ENCODE measurements at places on chromosomes 12 and 14. TPM values are rescaled to one million over a fixed set of nuclear protein-coding genes. Genes with fewer than 3 reads are reported as not detected.

Gene SERPINA6
- not detected for total RNA-seq

GRCh38 chr12:15600223-15600935, 188.8 kb downstream of the EPS8 start:
- no peak for DNase-seq

Gene CLEC6A
- not detected for total RNA-seq

Gene GPD1
- total RNA-seq = 0.13 TPM

GRCh38 chr14:22549981-22550673, 38.9 kb downstream of the DAD1 start:
- no peak for DNase-seq

DNA sequence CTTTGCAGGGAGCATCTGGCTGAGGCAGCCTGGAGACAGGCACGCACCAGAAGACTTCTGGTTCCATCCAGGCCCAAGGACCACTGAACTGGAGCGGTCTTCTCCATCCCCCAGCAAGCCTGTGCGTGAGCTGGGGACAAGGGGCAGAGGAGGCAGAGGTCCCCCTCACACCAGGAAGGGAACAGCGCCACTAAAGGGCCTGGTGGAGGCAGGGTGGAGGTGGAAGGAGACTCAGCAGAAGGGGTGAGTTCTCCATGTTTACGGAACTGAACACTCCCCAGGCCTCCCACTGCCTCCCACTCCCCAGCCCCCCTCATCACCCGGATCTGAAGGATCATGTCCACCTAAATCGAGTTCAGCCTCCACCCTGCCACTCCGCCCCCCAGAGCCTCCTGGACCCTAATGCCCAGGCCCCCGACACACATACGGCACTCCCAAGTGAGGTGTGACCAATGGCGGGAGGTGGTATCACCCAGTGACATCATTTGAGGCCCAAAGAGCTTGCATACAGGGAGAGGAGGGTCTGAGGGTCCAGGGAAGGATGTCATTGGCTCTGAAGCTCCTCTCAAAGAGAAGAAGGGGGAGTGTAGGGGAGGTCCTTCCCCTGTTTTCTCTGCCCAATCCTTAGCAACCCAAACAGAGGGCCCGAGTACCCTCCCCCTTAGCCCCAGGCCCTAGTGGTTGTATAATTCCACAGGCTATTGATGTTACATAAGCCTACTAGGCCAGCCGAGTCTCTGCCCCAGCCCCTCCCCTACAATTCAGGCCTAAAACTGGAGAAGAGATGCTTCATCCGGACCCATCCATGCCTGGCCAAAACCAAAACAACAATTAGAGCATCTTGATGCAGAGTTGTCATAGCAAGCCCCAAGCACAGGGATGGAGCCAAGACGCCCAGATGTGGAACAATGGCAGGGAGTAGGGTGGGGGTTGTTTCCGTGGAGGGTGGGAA, 1.0 kb downstream of the FAIM2 start:
- DNase-seq = no peak

DNA sequence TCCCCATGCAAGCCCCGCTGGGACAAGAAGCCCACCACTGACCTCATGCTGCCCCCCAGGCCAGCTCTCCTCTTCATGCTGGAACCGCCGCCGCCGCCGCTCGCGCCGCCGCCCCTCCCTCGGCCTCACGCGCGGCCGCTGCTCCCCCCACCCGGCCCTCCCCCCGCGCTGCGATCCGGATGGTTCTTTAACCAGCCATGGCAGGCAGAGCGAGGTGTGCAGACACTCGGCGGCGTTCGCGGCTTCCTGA, at the start of gene DCAF5:
DCAF5 (minus strand) TSS at position 218 of the 250 bp plus-strand sequence; CDS start at position 77, 141 bp downstream.
- DNase-seq = peak; percentile 97

GRCh38 chr12:128715485-128715884, 108.3 kb downstream of the SLC15A4 start:
- no peak for DNase-seq

DNA sequence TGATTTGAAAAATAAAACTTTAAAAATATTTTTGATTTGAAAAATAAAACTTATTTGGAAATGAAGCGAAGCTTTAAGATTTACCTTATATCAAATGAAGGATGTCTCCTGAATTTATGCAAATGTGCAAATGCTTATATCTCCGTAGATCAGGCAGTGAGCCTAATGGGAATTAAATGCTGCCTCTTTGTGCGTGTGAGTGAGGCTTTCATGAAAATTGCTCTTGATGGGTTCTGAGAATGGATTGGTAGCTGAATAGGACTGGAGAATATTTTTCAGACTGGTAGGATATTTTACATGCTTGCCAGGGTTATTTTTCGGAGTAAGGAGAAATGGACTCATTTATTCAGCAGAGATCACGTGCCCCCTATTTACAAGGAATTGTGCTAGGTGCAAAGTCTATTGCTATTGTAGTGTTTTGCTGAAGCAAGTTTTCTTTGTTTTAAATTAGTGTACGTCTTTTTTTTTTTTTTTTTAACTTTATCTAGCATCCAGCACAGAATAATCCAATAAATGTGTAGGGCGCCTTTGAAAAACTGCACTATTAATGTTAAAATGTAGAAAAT, 2.4 kb downstream of the VRK1 start:
- DNase-seq = no peak

Gene TAMALIN
- 5.9 TPM for total RNA-seq

GRCh38 chr14:33184587-33184986, 245.9 kb downstream of the NPAS3 start:
- peak; percentile 41 for DNase-seq

DNA sequence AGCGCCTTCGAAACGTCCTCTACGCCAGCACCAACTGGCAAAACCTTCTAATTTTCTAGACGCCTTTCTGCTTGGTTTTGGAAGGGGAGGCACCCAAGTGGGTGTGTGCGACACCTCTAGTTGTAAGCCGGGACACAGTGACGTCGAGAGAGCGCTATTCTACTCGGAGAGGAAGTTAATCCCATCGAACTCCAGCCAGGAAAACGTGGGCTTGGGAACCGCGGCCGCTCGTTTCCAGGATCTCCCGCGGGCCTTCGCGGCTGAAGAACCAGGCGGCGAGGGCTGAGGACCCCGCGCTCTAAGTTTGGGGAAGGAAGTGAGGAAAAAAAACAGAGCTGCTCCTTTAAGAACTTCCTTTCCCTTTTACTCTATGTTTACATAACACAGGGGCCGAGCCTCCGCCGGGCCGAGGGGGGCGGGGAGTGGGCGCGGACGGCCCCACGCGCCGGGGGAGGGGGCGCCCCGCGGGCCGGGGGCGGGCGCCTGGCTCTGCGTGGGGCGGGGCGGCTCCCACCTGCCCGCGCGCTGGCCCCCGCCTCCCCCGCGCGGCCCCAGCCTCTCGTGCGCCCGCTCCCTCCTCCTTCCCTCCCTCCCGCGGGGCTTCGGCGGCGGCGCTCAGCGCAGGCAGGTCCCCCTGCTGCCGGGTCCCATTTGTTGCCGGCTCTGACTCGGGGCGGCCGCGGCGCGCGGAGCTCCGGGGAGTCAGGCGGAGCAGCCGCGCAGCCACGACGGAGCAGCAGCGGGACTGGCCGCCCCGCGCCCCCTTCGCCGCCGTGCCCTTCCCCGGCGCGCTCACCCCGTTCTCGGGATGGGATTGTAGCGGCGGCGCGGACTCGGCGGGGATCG, at the start of gene PELI2:
PELI2 (plus strand) TSS at position 647 of the 846 bp plus-strand sequence. CDS start 250 bp downstream, outside the sequence.
- peak; percentile 86 for DNase-seq

GRCh38 chr14:77025744-77026165, 2.8 kb downstream of the IRF2BPL start:
- DNase-seq = peak; percentile 61

Gene NR1H4
- not detected for total RNA-seq

GRCh38 chr14:102593061-102593824, 794 bp downstream of the RCOR1 start:
- peak; percentile 84 for DNase-seq
